ENCODE measurements at places on chromosomes 13 and 19. TPM values are rescaled to one million over a fixed set of nuclear protein-coding genes. Genes with fewer than 3 reads are reported as not detected.

DNA sequence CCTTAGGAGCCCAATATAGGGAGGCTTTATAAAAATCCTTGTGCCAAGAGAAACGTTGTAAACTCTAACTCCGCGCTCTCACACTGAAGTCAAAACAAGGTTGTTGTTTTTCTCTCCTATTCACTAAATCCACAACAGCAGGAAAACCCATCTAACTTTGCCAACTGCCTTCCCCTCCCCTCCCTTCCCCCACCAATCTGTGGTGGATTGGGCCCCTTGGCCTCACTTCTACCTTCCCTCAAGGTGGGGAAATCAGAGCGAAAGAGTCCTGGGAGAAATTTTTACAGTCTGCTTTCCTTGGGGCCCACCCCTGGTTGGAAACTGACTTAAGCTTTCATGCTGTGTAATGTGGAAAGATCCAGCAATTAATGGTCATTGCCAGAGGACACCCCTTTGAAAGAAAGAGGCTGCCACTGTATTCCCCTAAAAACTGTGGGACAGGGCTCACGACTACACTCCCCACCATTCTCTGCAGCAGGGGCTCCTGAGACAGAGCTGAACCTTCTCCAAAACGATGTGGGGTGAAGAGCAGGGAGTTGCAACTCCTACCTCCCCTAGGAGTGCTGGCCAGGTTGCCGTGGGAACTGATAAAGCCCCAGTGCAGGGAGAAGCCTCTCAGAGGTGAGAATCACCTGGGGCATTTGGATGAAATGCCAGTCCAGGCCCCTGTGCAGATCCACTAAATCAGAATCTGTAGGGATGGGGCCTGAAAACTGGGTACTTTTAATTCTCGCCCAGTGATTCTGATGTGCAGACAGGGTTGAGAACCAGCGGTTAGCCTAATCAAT lies 1.1 kb downstream of the DHRS12 start:
- no peak for DNase-seq

DNA sequence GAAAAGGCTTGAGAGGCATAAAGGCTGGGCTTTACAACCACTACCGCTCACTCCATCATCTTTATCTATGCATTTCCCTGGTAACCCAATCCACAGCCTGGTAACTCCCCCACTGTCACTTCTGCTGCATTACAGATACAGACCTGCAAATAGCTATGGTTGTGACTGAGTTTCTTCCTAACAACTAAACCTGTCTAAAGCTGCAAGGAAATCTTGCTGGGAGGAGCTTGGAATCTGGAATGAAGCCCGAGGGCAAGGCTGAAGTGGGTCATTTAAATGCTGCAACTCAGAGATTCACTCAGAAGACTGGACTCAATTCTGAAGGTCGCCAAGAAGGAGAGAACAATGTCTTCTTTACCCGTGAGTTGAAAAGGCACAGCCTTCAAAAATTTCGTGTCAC lies at the start of gene LGALS13:
LGALS13 (plus strand) TSS at position 301 of the 400 bp plus-strand sequence; CDS start at position 346, 45 bp downstream.
- no peak for DNase-seq

DNA sequence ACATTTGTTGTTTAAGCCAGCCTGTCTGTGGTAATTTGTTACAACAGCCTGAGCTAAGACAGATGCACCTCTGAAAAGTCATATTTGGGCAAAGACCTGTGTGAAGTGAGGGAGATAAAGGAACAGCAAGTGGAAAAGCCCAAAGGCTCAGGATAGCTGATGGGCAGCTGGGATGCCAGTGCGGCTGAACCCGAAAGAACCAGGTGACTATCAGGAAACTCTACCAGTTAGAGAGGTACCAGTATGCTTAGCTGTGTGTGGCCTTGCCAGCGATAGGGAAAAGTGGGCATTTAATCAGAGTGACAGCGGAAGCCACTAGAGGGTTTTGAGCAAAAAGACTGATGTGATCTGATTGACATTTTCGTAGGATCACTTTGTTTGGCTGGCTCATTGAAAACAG lies 764.8 kb upstream of the GPC6 start:
- no peak for DNase-seq

SIRT6 gene
- 7.4 TPM for polyA plus RNA-seq

- DNase-seq = no peak
These were observed 7.1 kb downstream of the CABP5 start for GRCh38 chr19:48036765-48037164.

GRCh38 chr13:45401314-45401713 lies 16.9 kb downstream of the SLC25A30 start:
- no peak for DNase-seq

DNA sequence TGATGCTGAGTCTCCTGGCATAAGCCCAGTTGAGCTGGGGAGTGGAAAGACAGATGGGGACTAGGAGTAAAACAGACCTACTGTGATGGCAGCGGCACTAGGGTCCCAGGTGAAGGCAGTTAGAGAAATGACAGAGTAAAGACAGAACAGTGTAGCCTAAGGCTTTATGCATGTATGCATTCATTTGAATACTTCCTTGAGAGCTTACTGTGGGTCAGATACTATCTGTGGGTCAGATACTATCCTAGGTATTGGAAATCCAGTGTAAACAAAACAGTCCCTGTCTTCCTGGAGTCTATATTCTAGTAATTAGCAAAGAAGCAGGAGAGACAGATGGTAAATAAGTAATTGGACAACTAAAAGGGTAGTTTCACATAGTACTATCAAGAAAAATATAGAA lies 73.7 kb upstream of the LRCH1 start:
- no peak for DNase-seq

MUC16 gene
- not detected for polyA plus RNA-seq

SSC5D gene
- polyA plus RNA-seq = not detected
